ENCODE measurements at places on chromosomes 5 and 9.

DNA sequence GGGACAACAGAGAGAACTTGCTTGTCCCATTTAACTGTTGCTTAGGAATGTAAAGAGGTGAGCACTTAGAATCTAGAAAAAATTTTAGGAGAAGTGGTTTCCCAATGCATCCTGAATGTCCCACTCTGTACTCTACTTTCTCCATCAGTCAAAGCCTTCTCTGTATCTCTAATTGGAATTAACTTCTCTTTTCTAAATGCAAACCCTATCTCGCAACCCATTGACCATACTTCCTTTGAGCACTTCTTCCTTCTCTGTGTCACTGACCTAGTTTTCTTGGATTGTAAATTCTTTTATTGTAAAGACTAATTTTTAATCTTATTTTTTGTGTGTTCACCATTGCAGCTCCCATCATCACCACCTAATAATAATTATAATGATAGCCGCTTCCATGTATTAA, 33.3 kb downstream of the ADRB2 start:
- no peak for DNase-seq

- DNase-seq: no peak
These were observed 7.6 kb downstream of the DCANP1 start for GRCh38 chr5:135439231-135440205.

- no peak for DNase-seq
These were observed 661.0 kb upstream of the CDH18 start for GRCh38 chr5:20648981-20649380.

DNA sequence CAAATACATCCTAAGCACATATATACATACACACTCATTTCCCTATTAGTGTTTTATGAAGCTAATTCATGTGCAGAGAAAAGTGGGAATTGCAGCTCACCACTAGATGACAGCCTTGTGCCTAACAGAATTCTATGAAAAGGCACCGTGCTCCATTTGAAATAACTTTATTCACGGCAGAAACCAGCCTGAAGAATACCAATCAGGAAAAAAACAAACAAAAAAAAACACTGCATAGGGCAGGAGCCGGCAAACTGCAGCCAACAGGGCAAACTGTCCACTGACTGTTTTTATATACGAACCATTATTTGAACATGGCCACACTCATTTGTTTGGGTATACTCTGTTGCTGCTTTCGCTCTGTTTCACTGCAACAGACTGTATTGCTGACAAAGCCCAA, 33.6 kb downstream of the ERMP1 start:
- DNase-seq: peak; percentile 46

- no peak for DNase-seq
These were observed 5.6 kb upstream of the CYSTM1 start for GRCh38 chr5:140169410-140169809.

- DNase-seq: peak; percentile 71
These were observed 638.6 kb downstream of the SEMA5A start for GRCh38 chr5:8907168-8907868.

DNA sequence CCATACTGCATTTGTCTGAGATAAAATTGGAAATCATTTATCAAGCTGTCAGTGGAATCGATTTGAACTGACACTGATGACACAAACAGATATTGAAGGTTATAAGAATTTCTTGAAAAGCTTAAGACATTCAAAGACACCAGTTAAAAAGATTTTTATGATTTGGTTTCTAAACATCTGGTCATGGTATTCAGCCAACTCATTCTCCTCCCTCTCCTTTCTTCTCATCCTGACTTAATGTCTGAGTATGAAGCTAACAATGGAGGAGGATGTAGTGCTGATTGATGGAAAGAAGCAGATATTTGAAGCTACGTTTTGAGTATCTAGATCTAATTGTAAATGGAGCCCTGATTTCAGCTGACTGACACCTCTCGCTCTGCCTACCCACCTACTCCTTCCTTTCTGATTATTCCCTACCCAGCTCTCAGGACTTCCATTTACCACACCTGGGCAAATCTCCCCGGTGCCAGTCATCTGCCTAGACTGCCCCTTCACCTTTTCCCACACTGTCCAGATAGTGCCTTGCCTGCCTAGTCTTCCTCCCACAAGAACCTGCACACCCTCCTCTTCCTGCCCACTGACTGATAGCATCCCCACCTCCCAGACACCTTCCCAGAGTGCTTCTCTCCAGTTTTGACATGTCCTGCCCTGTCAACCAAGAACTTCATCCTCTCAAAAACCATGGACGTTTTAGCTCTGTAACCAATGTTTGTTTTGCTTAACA, 20.7 kb upstream of the LIFR start:
- DNase-seq: peak; percentile 8

- no peak for DNase-seq
These were observed 47.8 kb downstream of the C9orf152 start for GRCh38 chr9:110160123-110160522.

- no peak for DNase-seq
These were observed 7.7 kb downstream of the PLGRKT start for GRCh38 chr9:5429873-5430564.

DNA sequence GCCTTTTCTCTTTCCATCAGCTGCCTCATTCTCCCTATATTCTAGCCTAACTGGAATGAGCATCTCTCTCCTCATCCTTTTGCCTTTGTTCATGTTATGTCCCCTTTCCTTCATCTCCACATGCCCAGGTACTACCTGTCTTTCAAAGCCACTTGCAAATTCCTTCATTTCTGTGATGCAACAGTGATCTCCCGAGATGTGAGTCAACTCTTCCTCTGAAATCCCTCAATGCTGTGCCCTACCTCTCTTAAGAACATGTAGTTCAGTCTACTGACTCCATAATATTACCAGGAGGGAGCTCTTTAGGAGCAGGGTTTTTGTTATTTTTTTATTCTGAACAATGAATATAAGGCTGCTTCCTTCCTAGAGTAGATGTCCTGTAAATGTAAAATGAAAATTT, 91.6 kb downstream of the ZNF462 start:
- no peak for DNase-seq

DNA sequence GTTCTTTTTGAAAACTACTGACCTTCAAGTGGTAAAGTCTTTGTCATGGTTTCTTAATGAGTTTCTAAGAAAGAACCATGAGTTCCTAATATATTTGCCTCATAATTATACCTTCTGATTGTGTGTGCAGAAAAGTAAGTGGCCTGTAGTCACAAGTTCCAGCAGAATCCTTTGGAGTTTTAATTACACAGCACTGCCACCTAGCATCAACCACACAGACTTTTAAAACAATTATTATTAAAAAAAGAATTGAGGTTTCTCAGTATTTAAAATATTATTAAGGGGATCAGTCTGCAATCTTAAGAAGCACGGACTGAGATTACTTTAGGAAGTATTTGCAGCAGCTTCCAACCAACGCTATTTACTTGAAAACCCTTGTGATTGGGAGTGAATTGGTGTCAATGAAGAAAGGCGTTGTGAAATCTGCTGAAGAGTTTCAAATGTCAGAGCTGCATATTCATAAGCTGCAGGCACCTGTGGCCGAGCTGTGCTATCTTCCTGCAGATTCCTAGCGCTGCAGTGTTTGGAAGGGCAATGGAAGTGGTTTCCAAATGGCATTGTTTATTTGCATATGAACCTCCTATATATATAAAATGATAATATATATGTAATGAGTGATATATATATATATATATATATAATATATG, 1074.2 kb upstream of the WWC1 start:
- no peak for DNase-seq

- DNase-seq: no peak
These were observed 1.8 kb downstream of the CDKN2B-AS1 start for GRCh38 chr9:21996438-21996837.

- no peak for DNase-seq
These were observed 141.2 kb upstream of the FOXD4L5 start for GRCh38 chr9:65426231-65426630.

DNA sequence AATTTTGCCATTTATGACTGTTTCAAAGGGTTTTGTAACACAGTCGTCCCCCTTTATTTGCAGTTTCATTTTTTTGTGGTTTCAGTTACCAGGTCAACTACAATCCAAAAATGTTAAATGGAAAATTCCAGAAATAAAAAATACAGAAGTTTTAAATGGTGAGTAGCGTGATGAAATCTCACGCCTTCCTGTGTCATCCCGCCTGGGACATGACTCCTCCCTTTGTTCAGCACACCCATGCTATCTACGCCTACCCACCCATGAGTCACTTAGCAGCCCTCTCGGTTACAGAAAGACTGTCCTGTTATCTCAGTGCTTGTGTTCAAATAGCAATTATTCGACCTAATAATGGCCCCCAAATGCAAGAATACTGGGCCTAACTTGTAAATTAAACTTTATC, 765.3 kb upstream of the ADAMTS16 start:
- DNase-seq: no peak

DNA sequence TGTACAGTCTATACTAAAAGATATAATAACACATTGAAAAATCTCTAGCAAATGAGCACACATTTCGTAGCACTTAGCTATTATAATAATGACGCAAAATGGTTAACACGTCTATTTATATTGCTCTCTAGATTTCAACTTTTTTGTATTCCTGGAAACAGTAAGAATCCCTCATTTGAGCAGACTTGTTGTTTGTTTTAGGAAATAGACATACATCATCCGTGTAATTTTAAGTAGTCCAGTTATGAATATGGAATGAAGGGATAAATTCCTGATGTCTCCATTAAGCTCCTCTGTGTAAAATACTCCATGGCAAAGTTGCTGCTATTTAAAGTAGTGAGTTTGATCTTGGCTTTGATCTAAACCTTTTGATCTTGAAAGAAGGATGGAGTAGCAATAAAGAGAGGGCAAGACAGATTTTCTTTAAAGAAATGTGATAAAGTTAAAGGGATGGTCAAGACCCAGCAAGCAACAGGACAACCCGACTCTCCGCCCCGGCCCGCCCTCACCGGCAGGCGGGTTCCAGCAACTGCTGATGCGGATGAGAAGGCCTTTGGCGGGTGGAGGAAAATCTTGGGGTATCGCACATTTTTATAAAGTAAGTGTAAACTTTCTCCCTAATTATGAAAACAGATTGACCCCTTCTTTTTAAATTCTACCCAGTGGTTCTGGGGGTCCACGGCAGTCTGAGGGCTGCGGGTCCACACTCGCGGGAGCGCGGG, 277.4 kb downstream of the AOPEP start:
- DNase-seq: peak; percentile 67

- DNase-seq: peak; percentile 81
These were observed 25.0 kb upstream of the GSN start for GRCh38 chr9:121242959-121243346.

- no peak for DNase-seq
These were observed 12.2 kb downstream of the NOL6 start for GRCh38 chr9:33461492-33461891.
